ENCODE measurements at places on chromosomes 2 and 18.

DNA sequence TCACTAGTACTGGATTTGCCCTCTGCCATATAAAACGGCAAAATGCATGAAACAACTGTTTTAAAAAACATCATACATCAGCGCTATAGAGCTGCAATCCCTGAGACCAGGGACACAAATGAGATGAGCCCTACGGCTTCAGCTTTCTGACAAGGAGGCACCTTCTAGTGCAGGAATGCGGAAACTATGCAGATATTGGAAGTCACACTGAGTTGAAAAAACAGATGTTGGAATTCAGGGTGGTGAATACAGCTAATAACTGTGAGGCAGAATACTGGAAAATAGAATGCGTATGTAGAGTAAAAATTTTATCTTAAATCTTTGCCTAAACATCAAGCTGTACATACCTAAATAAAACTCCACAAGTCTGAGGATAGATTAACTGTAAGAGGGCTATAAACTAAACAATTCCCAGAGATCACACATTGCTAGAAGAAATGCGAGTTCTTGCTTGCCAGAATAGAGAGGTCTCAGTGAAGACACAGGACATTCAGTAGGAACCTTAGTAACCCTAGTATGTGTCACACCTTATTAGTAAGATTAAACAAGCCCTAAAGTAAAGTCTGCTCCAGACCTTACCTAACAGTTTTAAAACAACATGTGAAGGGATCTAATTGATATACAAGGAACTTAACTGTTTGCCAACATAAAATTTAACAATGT is 541.4 kb upstream of the DDX18 start:
- no peak for DNase-seq

DNA sequence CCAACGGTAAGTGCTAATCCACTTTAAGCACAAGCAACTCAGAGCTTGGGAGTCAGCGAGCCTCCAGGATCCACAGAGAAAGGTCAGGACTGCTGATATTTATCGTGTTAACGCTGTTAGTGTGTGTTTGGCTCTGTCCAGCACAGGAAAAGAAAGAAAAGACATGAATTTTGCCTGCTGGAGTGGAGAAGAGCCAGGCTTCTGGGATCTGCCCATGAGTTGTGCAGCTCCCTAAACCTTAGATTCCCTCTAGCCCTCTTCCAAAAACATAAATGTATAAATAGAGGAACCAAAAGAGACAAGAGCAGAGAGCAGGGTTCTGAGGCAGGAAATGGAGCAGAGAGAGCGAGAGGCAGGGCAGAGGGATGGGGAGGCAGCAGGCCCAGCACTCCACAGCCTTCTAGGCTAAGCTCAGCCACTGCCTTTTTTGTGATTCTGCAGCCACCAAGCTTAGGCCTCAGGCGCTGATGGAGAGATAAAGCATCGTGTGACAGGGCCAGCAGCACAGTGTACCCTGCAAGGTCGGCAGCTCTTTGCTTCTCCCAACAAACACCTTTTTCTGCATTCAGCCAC is 14.5 kb upstream of the MAT2A start:
- DNase-seq: no peak

GRCh38 chr18:59623456-59624368 is 73.5 kb downstream of the CCBE1 start:
- DNase-seq: no peak

GRCh38 chr18:39167990-39168389 is 1602.4 kb upstream of the CELF4 start:
- no peak for DNase-seq

GRCh38 chr2:200702646-200703118 is 109.0 kb upstream of the BZW1 start:
- peak; percentile 73 for DNase-seq

GRCh38 chr2:224178056-224178455 is 139.0 kb upstream of the SERPINE2 start:
- no peak for DNase-seq

GRCh38 chr2:208139447-208139846 is 6.5 kb downstream of the CRYGB start:
- DNase-seq: no peak

DNA sequence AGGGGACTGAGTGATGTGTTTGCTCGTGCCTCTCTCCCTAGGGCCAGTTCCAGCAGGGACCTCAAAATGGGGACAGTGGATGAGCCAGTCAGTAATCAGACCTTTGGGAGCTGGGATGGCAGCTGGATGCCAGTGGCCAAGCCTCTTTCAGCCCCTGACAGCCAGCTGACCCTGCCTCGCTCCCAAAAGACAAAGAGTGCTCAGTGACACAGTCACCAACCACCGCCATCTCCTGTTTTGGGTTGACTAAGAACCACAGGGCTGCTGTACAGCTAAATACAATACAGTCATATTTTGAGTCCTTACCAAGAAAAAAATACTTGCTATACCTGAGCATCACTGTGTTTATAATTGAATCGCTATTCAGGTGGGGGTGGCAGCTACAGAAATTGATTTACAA is 75.7 kb downstream of the POU3F3 start:
- no peak for DNase-seq

- no peak for DNase-seq
Measured at GRCh38 chr2:64996871-64997307, 7.7 kb downstream of the SLC1A4 start.

Data from stimulated activated CD8-positive, alpha-beta memory T cell treated with anti-CD3 and anti-CD28 coated beads, Interleukin-4, amount 100 ng/mL, for 48 hours (primary cell).